ENCODE measurements at places on chromosomes 6 and 20.

- peak; percentile 88 for DNase-seq
Measured at GRCh38 chr6:25682324-25682723, 30.3 kb downstream of the SCGN start.

DNA sequence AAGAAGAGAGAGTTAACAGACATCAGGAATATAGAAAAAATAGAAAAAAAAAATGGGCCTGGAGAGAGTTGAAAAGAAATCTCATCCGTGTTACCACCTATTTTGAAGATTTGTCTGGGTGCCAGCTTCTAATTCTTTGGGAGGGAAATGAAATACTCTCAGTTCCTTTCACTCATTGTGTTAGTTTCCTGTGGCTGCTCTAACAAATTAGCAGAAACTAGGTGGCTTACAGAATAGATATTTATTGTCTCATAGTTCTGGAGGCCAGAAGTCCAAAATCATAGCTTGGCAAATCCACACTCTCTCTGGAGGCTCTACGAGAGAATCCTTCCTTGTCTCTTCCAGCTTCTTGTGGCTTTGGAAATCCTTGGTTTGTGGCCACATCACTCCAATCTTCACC lies 225.1 kb upstream of the BTBD3 start:
- DNase-seq, result no peak

DNA sequence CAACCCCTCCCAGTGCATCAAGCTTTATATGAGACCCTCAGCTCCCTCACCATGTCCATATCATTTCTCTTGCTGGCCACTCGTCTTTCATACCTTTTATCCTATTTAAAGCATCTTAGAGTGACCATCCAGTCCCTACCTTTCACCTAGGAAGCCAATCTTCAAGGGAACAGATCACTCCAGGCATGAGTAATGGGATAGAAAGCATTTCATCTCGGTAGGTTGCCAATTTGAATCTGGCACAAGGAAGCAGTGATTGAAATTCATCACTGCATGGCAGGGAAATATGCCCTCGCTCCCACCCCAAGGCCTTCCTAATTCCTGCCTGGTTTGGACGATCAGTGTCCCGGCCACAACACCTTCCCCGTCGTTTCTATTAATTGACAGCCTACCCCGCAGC lies 150.4 kb downstream of the CFAP61 start:
- no peak for DNase-seq

- no peak for DNase-seq
Measured at GRCh38 chr20:23118144-23118543, 32.0 kb upstream of the CD93 start.

DNA sequence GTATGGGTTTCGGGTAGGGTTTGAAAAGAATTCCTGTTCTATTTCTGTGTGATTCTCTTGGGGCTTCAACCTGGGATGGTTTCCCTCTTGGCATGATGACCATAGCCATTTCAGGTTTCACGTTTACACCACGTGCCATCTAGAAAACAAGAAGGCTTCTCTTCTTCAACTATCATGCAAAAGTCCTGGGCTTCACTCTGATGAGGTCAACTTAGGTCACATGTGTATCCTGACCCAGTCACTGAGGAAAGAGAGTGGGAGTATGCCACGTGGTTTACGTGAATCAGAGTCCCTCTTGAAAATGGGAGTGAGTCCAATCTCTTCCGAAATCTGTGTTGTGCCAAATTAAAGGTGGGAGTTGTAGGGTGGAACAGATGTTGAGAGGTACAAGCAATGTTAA lies 141.3 kb upstream of the INSM1 start:
- DNase-seq, result no peak

DNA sequence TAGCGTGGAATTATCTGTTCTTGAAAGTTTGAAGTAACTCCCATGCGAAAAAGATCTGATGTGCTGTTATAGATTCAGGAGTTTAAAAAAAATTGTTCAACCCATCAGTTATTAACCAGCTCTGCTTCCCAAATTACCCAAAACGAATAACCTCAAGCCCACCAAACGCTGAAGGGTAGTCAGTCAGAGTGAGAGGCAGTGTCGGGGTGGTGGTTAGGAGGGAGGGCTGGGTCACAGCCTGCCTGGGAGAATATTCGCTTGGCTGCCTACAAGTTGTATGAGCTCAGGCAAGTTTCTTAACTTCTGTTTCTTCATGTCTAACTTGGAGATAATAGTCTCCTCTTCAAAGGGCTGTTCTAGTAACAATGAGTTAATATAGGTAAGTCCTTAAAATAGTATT lies 114.6 kb downstream of the JPH2 start:
- DNase-seq, result no peak

DNA sequence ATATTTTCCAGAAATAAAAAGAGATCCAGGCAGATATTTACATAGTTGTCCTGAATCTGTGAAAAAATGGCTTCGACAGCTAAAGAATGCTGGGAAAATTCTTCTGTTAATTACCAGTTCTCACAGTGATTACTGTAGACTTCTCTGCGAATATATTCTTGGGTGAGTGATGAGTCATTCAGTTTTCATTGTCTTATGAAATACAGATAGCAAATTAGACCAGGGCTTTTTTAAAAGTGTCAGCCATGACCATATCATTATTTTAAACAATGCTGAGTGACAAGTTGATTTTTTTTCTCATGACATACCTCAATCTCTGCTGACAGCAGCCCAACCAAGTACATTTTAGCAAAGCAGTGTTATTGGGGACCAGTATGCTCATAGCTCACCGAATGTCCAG lies 32.8 kb downstream of the TSPYL4 start:
- DNase-seq, result peak; percentile 33

DNA sequence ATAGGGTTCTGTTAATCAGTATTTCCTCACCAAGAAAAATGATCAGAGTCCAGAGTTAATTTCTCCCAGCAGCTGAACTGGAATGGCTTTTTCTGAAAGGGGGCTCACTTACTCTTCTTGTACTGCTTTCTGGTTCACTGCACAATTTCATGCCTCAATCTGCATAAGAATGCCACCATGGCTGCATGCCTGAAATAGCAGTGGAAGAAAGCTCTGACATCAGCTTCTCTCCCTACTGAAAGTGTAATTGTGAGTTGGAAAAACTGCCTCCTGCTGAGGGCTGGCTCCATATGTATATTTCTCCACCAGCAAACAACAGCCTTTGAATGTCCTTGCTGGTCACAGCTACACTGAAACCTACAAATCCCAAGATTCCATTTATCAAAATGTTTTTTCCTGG lies 1027.2 kb upstream of the GJE1 start:
- DNase-seq, result no peak

GRCh38 chr6:149867876-149868640 lies 3.9 kb upstream of the LRP11 start:
- peak; percentile 45 for DNase-seq

- DNase-seq, result no peak
Measured at GRCh38 chr6:93248631-93249030, 170.7 kb downstream of the EPHA7 start.

DNA sequence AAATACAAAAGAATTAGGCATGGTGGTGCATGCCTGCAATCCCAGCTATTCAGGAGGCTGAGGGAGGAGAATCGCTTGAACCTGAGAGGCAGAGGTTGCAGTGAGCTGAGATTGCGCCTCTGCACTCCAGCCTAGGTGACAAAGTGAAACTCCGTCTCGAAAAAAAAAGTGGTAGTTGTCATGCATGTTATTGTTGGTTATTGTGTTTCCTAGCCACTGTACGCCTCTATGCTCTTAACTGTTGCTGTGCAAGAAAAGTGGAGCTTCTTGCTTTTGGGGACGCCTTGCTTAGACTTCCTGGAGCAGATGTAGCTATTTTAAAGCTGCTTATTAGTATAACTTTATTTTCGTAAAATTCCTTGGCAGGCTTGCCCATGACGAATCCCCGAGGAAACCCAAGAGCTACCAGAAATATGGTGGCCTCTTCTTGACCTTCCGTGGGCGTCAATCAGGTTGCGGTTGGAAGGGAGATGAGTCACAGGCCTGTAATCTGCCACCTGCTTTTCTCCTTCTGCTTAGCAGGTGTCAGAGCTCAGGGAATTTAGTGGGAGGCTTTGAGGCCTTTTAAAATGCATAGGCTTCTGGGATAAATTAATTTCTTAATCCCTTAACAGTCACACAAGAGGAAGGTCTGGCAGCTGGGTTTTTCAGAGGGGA lies 17.3 kb downstream of the GABRR2 start:
- DNase-seq, result peak; percentile 45

GRCh38 chr20:25499855-25500434 lies 85.4 kb downstream of the NINL start:
- peak; percentile 7 for DNase-seq

DNA sequence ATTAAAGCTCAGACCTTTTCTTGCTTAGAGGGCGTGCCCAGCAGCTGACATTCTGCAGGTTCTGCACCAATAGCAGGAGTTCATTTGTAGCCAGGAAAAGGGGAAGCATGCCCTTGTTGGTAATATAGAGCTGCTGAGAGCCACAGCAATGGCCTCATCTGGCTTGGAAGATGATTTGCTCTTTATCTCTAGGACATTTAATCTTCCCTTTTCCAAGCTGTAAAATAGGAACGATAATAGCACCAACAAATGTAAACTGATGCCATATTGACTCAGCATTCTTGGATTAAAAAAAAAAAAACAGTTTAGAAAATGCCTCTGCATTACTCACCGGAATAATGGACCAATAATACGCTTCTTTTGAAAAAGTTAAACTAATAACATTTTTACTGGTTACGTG lies 93.4 kb upstream of the SLC2A12 start:
- peak; percentile 58 for DNase-seq

- no peak for DNase-seq
Measured at GRCh38 chr6:6895929-6896328, 211.8 kb upstream of the RREB1 start.

GRCh38 chr6:44667668-44668390 lies 280.3 kb downstream of the CDC5L start:
- peak; percentile 69 for DNase-seq

- peak; percentile 63 for DNase-seq
Measured at GRCh38 chr6:155530219-155530834, 74.7 kb upstream of the NOX3 start.

- peak; percentile 20 for DNase-seq
Measured at GRCh38 chr20:44019638-44020335, 105.1 kb downstream of the TOX2 start.

- peak; percentile 31 for DNase-seq
Measured at GRCh38 chr6:45438849-45439406, 61.2 kb upstream of the SUPT3H start.

DNA sequence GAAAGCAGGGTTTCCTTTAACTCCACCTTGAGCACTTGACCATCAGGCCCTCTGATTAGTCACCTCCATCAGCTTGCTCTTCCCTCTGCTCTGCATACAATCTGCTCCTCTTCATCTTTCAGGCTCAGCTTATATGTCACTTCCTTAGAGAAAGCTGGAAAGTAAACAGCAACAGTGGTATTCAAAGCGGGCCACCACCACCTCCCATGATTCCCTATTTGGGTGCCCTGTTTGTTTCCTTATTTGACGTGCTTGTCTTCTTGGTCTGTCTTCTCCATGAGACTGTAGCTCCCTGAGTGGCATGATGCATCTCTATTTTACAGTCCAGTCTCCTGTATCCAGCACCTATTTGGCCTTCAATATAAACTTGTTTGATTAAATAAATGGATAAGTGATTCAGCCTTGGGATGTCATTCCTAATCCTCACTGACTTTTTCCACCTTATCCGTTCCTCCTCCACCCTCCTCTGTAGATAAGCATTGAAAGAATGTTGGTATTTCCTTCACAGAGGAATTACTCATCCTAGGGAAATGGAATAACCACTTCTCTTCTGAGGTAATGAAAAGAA lies 102.8 kb upstream of the SGK1 start:
- DNase-seq, result no peak

DNA sequence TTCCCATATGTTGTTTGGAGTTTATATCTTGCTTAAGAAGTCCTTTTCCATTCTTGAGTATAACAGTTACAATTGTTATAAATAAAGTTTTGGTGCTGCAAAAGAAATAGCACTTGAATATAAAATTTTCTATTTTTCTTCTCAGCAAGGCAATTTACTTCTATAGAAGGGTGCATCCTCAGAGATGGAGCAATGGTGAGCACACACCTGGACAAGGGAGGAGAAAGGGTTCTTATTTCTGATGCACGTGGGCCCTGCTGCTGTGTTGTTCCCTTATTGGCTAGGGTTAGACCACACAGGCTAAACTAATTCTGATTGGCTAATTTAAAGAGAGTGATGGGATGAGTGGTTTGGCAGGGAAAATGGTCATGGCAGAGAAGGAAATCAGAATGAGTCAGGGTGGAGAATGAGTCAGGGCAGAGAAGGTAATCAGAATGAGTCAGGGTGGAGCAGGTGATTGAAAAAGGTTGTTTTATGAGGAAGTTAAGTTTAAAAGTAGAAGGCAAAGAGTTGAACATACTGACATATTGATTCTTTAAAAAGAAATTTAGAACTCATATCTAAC lies 38.0 kb downstream of the CST8 start:
- no peak for DNase-seq

- no peak for DNase-seq
Measured at GRCh38 chr6:132003516-132004178, 52.5 kb upstream of the CCN2 start.

DNA sequence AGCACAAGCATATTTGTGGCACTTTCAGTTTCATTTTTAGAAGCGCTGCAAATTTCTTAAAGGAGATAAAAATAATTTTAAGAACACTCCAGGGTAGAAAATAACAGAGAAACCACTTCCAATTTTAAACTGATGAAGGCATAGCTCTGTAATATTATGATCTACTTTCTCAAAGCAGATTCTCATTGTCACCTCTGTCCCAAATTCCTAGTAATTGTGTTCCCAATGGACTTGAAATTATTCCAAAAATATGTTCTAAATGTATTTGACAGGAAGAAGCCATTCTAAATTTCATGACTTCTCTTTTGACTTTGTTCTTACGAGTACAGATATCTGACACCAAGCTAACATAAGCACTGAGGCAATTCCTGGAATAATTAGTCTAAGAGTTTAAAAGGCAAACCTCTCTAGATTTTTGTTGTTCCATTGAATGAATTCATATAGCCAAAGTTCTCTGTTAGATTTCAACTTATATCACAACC lies 140.2 kb upstream of the CARMIL1 start:
- DNase-seq, result peak; percentile 77

DNA sequence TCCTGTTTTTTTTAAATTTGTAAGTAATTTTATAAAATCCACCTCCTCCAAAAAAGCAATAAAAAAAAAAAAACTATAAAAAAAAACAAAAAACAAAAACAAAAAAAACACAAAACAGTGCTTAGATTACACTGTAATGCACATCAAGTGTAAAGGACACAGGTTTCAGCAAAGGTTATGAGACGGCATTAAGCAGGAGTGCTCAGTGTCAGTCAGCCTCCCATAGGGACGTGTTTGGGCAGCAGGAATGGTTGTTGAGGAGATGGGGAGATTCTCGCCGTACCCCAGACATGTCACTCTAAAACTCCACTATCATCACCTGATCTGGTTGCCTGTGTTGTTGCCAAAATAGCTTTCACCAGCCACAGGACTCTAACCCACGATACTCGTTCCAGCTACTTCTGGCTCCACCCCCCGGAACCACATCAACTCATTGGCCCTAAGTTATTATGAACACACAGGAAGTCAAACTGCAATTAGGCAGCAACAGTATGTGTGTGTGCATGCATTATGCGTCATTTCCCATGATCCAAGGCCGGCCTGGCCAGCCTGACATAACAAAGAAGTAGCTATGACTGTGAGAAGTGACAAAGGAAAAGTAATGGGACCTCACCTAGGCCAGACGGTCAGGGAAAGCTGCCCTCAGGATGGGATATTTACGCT lies 28.7 kb downstream of the ECT2L start:
- no peak for DNase-seq

GRCh38 chr20:14711652-14712051 lies 374.2 kb upstream of the FLRT3 start:
- DNase-seq, result no peak

GRCh38 chr20:14470231-14470899 lies 133.0 kb upstream of the FLRT3 start:
- no peak for DNase-seq

All from OCI-M1 (cell line).